ENCODE measurements at places on chromosomes 1 and 21.

DNA sequence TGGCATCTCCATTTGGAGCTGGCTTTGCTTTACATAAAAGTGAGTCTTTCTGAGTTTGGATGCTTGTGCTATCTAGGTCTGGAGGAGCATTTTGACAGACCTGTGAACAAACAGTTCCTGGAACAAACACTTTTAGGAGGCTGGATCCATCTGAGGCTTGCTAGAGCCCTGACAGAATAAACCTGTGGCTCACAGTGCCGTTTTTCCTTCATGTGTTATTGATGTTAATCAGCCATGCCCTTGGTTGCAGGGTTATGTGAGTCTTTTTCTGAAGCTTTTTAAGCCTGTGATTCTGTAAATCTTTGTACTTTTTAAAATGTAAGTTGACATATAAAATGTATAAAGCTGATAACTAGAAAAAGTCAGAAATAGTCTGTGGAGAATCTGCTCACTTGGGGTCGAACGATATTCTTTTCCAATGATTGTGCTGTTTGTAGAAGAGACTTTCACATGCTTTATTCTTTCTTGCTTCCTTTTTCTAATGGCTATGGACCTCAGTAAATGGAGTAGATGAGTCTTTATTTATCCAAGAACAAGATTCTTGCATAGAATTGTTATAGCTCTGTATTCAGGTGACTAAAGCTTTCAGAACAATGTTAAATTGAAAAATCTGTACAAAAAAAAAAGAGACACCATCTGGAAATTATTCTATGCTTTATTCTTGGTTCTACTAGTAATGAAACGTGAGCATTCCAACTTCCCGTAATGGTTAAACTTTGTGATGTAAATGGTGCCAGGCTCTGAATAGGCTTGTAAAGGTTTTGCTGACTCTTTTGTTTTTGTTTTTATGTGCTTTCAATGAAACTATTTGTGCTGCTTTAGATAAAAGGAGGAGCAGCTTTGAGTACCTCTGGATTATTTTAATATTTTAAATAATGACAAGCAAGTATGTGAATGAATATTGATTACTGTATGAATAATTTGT, 53.7 kb downstream of the CACHD1 start:
- no peak for DNase-seq

DNA sequence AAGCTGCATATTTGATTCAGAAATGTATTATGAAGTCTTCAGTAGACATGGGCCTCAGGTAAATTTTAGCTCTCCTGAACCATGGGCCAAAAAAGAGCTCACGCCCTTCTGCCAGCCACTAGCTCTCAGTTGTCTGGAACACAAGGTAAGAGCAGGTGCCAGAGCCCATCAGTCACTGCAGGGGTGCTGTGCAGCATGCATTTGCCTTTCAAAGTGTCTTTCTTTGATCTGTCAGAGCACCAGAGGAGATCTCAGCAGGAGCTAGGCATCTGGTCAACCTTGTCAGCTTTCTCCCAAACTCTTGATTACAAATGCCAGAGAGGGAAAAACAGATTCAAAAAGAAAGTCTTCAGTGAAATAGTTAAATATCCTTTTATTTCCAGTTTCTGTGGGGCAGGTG, 332.3 kb downstream of the COL11A1 start:
- DNase-seq = no peak

DNA sequence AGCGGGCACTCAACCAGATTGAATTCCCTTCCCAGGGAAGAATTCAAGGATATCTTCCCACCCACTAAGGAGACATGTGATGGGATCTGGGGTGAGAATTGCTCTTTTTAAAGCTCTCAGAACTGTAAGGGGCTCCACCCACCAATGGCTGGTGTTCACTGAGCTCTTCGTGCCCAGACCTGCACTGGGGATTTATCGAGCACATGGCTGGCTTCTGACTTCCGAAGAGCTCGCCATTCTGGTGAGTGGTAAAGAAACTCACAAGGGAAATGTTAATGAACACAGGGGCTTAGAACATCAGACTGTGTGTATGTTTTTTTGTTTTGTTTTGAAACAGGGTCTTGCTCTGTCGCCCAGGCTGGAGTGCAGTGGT, 9.8 kb downstream of the PADI3 start:
- DNase-seq = no peak

DNA sequence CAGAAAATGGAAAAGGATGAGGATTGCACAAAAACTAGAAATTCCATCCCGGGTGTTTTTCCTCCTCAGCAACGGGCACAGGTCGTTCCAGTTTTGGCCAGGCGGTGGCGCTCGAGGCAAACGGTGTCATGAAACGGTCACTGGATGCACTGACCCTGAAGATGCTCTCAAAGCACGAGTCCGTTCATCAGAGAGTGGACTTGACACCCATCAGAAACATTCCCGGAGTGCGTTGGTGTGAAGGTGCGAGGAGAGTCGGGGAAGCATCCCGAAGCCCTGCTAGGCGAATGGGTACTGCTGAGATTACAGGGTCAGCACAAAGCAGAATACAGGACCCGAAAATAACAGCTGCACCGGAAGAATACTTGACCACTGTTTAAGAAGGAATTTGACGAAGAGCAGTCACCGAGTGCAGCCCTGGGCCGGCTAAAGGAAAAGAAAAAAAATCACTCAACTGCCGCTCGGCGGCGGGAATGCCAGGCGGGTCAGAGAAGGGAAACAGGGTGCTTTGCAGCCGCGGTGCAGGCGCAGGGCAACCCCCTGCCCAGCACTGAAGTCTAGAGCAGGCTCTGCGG, 71.7 kb upstream of the ETS2 start:
- peak; percentile 38 for DNase-seq

DNA sequence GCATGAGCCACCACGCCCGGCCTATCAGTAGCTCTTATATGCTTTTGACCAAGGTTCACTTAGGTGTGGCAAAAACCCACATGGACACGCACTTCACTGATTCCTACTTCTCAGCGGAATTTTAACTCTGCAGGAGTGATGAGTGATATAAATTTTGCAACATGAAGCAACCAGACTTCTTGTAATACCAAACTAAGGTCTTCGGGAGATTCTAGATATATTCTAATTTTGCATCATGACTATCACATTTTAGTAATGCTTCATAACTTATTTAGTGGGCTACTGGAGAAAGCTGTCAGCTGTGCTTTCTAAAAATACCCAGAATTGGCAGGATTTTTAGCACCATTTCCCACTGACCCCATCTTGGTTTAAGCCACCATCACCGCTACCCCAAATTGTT, 27.8 kb downstream of the RHCE start:
- no peak for DNase-seq

GRCh38 chr1:240946926-240947325, 335.0 kb upstream of the GREM2 start:
- DNase-seq = no peak

GRCh38 chr1:85146972-85147359, 53.9 kb downstream of the SYDE2 start:
- DNase-seq = no peak

- no peak for DNase-seq
These were observed 6.4 kb downstream of the IL6R start for GRCh38 chr1:154411525-154411924.

GRCh38 chr1:62397301-62397700, 39.5 kb upstream of the USP1 start:
- DNase-seq = no peak

- peak; percentile 65 for DNase-seq
These were observed 17.7 kb upstream of the SNX27 start for GRCh38 chr1:151594143-151594625.

Data from stimulated activated CD8-positive, alpha-beta memory T cell treated with anti-CD3 and anti-CD28 coated beads, Interleukin-4, amount 100 ng/mL, for 4 hours (primary cell).